ENCODE measurements at places on chromosomes 16 and 17.

DNA sequence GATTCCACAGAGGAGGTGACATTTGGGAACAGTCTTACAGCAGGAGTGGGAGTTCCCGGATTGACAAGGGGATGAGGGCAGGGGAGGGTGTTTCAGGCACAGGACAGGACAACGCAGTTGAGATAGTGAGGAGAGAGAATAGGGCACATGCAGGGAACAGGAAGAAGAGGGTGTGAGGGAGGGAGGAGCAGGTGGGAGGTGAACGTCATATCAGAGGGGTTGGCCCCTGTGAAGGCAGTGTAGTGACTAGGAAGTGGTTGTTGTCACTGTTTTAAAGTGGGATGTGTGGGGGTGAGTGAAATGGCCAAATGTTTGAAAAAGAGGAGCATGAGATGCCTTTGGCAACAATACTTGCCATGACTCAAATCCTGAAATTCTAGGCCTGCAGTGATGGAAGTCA, 12.2 kb downstream of the PRKCB start:
- no peak for DNase-seq

DNA sequence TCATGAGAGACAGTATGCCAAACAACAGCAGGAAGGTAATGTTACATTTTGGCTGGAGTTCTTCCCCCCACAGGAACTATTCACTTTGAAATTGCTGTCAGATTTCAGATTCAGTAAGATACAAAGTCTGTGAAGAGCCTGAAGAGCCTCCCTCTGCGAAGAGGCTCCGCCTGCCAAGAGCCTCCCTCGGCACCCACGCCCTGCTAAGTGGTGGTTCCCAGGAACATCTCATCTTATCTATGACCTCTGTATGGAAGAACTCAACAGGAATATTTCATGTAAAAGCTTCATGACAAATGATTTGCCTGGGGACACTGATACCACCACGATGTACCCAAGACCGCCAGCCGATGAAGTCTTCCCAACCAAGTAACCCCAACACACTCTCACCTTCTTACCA, 3.2 kb downstream of the ZC3H7A start:
- DNase-seq = no peak

DNA sequence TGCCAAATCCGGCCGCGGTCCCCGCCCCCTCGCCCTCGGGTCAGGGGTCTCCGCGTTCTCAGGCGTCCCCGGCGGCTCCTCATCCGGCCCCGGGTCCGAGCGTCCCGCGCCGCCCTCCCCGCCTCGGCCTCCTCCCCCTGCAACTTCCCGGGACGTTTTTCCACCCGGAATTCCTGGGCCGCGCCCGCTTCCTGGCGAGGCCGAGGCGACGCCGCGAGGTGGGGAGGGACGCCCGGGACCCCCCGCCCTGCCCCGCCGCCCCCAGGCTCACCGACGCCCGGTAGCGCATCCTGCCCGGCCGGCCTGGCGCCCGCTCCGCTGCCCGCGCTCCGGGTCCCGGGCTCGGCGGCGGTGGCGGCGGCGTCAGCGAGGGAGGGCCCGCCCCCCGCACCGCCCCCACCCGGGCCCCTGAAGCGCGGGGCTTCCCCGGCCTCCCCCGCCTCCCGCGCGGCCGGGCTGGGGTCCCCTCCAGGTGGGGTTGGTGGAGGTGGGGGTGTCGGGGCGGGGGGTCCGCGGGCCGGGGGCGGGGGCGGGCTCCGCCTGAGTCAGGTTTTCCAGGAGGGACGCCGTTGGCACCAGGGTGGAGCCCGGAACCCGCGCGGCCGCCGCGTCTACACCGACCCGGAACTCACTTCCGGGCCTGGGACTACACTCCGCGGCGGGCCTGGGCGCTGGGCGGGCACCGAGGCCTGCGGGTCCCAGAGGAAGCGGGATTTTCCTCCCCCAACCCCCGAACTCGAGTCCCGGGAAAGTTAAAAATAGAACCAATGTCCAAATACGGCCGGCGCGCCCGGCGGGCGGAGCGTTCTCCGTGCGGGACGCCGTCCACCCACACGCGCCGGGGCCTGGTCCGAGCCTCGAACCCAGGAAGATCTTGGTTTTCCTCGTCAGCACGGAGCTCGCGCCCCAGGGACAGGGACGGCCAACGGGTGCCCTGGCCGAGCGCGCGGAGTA, 6.8 kb downstream of the MYO1C start:
- peak; percentile 83 for DNase-seq

- peak; percentile 57 for DNase-seq
Observed at GRCh38 chr16:66668777-66669444, 27.6 kb downstream of the CMTM4 start.

- no peak for DNase-seq
Observed at GRCh38 chr16:66408163-66409048, 18.7 kb upstream of the BEAN1 start.

Data from hepatic stellate cell (primary cell).